Placental pericyte (primary cell): ENCODE measurements at places on chromosomes 12 and 14. TPM values are rescaled to one million over a fixed set of nuclear protein-coding genes. Genes with fewer than 3 reads are reported as not detected.

The RIPK3 gene
- total RNA-seq = not detected in 2 replicates

The SYNE3 gene
- 16.9 and 19.0 TPM in 2 replicates for total RNA-seq

The ASCL1 gene
- not detected in 2 replicates for total RNA-seq

The MYF6 gene
- total RNA-seq = not detected in 2 replicates

The OTOGL gene
- under 0.01 and 0.14 TPM in 2 replicates for total RNA-seq

The IRAK3 gene
- total RNA-seq = 5.9 and 6.4 TPM in 2 replicates

The NEUROD4 gene
- not detected in 2 replicates for total RNA-seq

The GPRC5D gene
- total RNA-seq = not detected in 2 replicates

The ANG gene
- 1.4 and 6.8 TPM in 2 replicates for total RNA-seq

The KRT80 gene
- total RNA-seq = 0.22 and 1.4 TPM in 2 replicates

The ARG2 gene
- 8.0 and 9.2 TPM in 2 replicates for total RNA-seq

The FAR2 gene
- 0.22 and 3.7 TPM in 2 replicates for total RNA-seq

The STON2 gene
- 1.1 TPM in 1 of 2 replicates, not detected in the other for total RNA-seq

The LBHD2 gene
- total RNA-seq = not detected in 2 replicates

The SMOC1 gene
- total RNA-seq = not detected in 2 replicates

The TDP1 gene
- 8.1 and 45.7 TPM in 2 replicates for total RNA-seq

The ETV6 gene
- total RNA-seq = 12.9 and 19.9 TPM in 2 replicates

The CCDC175 gene
- total RNA-seq = not detected in 2 replicates

The CAPRIN2 gene
- total RNA-seq = 25.2 and 33.4 TPM in 2 replicates

The TAS2R13 gene
- total RNA-seq = 1.8 and 3.1 TPM in 2 replicates

The PTPRO gene
- 0.72 TPM in 1 of 2 replicates, not detected in the other for total RNA-seq

The NDUFA9 gene
- 43.5 and 61.4 TPM in 2 replicates for total RNA-seq

The NRIP2 gene
- not detected in 2 replicates for total RNA-seq

The MYO1H gene
- not detected in 2 replicates for total RNA-seq

The GLS2 gene
- total RNA-seq = not detected in 2 replicates

The WNT5B gene
- 9.6 and 120 TPM in 2 replicates for total RNA-seq

The IAPP gene
- total RNA-seq = not detected in 2 replicates

The KERA gene
- not detected in 2 replicates for total RNA-seq

The CMKLR1 gene
- total RNA-seq = 1.1 and 7.4 TPM in 2 replicates

The TEX52 gene
- not detected in 2 replicates for total RNA-seq

The RNF34 gene
- total RNA-seq = 40.5 and 67.4 TPM in 2 replicates

The LARP4 gene
- total RNA-seq = 21.7 and 38.7 TPM in 2 replicates

The RND1 gene
- 0.44 TPM in 1 of 2 replicates, not detected in the other for total RNA-seq

The KRT2 gene
- not detected in 2 replicates for total RNA-seq

The TCL1B gene
- not detected in 2 replicates for total RNA-seq

The GRIN2B gene
- not detected in 2 replicates for total RNA-seq

The EFCAB11 gene
- 3.1 and 4.6 TPM in 2 replicates for total RNA-seq
